MV-4-11 (cell line): ENCODE measurements at places on chromosomes 11 and 22.

DNA sequence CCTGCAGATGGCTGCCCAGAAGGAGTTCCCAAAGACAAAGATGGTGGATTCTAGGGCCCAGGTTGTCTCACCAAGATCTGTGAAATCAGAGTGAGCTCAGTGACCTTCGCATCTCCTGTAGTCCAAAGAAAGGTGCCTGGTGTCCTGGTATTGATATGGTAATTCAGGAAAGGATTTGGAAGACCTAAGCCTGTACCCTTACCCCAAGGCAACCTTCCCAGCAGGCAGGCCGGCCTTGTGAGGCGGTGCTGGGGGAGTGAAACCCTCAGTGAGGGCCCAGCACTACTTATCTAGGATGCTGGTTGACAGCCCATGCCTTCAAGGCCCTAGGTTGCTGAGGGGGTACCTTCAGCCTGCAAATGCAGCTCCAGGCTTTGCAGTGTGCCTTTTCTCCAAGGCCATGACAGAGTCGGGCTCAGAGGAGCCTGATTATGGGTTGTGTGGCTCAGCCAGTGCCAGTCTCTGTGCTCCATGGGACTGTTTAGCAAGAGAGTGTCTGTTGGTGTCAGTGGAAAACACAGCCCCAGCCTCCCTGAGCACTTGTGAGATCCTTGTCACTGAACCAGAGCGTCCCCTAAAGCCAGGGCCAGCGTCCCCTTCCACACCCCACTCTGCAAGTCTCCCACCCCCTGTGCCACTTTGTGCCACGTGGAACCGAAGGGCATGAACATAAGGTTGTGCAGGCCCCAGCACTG, 72.8 kb upstream of the MYOD1 start:
- no peak for DNase-seq

DNA sequence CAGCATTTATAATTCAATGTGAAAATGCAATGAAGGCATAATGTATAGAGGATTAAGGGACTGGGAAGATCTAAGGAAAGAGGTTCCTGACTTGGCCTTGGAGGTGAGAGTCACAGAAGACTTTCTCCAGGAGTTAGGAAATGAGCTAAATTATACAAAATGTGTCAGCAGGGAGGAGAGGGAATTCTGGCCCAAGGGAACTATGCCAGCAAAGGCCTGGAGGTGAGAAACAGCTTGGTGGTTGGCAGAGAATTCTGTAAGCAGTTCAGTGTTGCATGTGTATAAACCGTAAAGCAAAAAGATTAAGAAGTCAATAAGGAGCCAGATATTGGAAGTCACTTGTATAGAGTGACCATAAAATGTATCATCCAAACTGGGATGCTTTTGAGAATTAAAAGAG, 142.2 kb upstream of the SESN3 start:
- DNase-seq: no peak

DNA sequence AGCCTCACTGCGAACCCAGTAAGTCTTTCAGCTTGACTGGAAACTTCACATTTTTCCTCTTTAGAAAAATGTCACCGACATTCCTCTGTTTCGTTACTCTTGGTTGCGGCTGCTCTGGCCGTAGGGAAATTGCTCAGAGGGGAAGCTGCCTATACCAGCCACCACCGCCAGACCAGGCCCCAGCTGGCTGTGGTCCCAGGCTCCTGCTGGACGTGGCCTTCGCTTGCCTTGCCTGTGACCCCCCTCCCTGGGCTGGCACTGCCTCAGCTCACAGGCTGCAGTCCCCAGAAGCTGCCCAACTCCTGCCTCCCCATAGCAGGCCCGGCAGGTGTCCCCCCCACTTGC, 197.8 kb downstream of the MN1 start:
- no peak for DNase-seq

- DNase-seq: no peak
These were observed 14.4 kb upstream of the SPTBN2 start for GRCh38 chr11:66743271-66743968.

GRCh38 chr11:116990061-116990473, 108.2 kb downstream of the SIK3 start:
- DNase-seq: no peak

DNA sequence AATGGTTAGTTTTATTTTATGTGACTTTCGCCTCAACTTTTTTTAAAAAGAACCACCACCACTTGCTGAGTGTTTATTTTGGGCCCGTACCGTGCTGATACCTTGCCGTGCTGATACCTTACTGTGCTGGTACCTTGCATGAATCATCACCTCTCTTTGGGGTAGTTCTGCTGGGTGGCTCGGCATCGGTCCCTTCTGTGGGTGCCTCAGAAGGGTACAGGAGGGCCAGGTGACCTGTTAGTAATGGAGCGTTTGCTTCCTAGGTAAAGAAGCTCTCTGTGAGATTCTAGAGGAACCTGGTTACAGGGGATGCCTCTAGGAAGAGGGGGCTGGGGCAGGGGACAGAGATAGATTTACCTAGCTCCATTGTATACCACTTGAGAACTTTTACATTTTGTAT, 17.1 kb downstream of the TOM1 start:
- DNase-seq: no peak

DNA sequence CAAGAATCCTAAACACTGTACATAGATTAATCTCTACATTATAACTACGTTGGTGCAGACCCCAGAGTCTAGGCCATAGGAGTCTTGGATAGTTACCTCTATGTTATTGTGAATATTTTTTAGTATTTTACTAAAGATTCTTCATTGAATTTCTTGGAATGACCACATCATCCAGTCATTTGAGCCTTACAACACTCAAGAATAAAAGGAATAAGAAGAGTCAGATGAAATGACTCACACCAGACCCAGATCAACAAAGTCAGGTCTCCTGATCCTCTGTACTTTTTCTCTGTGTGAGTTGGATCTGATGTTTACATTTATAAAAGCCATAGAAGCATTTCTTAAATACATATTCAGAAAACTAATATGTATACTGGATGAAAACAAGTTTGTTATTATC, 179.2 kb upstream of the ARHGAP20 start:
- no peak for DNase-seq
